Activated CD4-positive, alpha-beta T cell treated with anti-CD3 and anti-CD28 coated beads, Interleukin-2, amount 10 ng/mL, durations not matched to agents 7 days and 5 days (primary cell): ENCODE measurements at places on chromosomes 12 and 14. TPM values are rescaled to one million over a fixed set of nuclear protein-coding genes. Genes with fewer than 3 reads are reported as not detected.

Gene GPR135
- total RNA-seq, result 1.5 TPM

Gene CMA1
- total RNA-seq, result not detected

Gene SLC25A47
- total RNA-seq, result not detected

Gene ARHGDIB
- 1,891 TPM for total RNA-seq

Gene SLC41A2
- 2.1 TPM for total RNA-seq

Gene NCAPD2
- total RNA-seq, result 202 TPM

Gene AMN
- total RNA-seq, result 0.15 TPM

Gene FAIM2
- 0.50 TPM for total RNA-seq

Gene ADCY6
- not detected for total RNA-seq

Gene DTX1
- 0.25 TPM for total RNA-seq

Gene SLC4A8
- total RNA-seq, result 2.9 TPM

Gene SLC7A7
- total RNA-seq, result 0.25 TPM

Gene RPAP3
- 40.3 TPM for total RNA-seq

Gene SRRM4
- not detected for total RNA-seq

Gene ANKS1B
- 0.17 TPM for total RNA-seq

Gene REP15
- 0.37 TPM for total RNA-seq

Gene TEX22
- 2.8 TPM for total RNA-seq

Gene UNC79
- not detected for total RNA-seq

Gene STON2
- 0.72 TPM for total RNA-seq

Gene KCNJ8
- not detected for total RNA-seq

Gene CLEC2B
- total RNA-seq, result 61.4 TPM

Gene GPRC5D
- 0.67 TPM for total RNA-seq

Gene TSHR
- 1.0 TPM for total RNA-seq

Gene STK38L
- total RNA-seq, result 18.2 TPM

Gene ZNF219
- 6.2 TPM for total RNA-seq
